ENCODE measurements at places on chromosomes 12 and 14.
A peak's percentile ranks its signal among the peaks of the same experiment; 100 is the strongest.

- no peak for DNase-seq
These were observed 30.1 kb downstream of the NTF3 start for GRCh38 chr12:5461966-5462365.

GRCh38 chr12:15289192-15289591 is 33.1 kb upstream of the PTPRO start:
- no peak for DNase-seq

GRCh38 chr14:67567654-67568053 is 32.4 kb downstream of the PIGH start:
- no peak for DNase-seq

DNA sequence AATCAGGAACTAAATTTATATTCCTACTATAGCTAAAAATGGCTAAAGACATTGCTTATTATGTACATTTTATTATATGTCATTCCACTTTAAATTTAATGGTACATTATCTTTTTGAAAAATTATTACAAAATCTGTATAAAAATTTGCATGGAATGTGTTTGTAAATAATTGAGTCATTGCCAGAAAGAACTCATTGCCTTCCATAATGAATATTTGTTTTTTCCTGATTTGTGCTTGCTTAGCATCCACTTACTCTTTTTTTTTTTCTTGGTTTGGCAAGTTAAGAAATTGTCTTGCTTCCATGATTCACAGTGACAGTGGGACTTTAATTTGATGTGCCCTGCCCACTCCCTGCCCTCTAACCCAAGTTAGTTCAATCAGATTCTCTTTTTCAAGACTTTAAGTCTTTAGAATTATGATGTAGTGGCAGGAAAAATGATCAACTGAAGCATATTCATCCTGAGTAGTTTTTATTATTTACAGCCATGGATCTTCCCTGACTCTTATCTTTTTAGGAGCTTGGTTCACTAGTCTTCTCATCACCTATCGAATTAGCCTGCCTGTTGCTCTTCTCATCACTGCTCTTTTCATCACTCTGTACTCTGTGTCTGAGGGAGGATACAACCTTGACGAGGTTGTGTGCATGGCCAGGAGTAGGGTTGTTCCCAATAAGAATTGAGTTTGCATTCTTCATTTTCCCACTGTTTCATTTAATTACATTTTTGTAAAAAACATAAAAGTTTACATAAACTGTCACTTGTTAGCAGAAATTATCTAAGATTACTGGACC is 442.0 kb downstream of the BTG1 start:
- DNase-seq = no peak

DNA sequence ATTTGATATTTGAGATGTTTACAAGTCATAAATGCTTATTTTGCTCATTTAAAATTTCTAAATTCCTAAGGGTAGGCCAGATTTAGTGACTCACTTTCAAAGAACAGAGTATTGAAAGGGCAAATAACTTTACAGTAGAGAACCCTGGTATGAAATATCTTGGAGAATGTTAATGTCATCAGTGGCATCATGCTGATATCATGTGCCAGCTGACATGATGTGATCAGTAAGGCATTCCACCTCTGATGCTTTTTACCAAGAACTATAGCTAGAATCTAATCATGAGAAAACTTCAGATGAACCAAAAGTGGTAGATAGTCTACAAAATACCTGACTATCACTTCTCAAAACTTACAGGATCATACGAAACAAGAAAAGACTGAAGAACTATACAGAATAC is 2.9 kb upstream of the FLRT2 start:
- DNase-seq = no peak

GRCh38 chr12:109839444-109839843 is 6.2 kb upstream of the TRPV4 start:
- DNase-seq = no peak

DNA sequence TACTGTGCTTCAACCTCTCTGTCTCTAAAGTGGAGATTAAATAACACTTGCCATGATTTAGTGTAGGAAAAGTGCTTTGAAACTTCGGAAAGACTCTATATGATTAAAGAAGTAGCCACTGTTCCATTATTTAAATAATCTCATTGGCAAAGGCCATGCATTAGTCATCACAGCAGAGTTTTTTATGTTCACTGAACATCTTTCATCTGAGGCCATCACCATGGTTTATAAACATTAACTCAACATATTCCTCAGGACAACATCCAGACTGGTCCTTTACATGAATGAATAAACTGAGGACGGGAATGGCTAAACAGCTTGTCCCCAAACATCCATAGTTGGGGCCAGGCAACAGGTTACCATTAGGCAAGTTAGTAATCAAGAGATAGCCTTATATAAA is 124.6 kb upstream of the FRMD6 start:
- DNase-seq = no peak

DNA sequence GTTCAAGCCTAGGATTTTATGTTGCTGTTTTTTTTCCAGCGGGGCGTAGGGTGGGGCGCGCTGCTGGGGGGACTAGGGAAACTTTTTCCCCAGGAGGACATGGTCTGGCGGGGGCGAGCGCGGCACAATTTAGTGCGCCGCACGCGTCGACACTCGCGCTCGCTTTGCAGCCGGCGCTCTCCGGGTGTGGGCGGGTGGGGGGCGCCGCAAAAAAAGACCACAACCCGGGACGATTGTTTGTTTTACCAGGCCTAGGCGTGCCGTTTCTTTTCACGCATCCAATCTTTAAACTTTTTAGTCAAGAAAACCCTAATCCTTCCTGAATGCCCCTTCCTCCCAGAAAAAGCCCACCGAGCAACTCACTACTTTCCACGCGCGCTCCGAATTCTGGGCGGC is 865 bp upstream of the ZFP36L1 start:
- peak; percentile 65 for DNase-seq

DNA sequence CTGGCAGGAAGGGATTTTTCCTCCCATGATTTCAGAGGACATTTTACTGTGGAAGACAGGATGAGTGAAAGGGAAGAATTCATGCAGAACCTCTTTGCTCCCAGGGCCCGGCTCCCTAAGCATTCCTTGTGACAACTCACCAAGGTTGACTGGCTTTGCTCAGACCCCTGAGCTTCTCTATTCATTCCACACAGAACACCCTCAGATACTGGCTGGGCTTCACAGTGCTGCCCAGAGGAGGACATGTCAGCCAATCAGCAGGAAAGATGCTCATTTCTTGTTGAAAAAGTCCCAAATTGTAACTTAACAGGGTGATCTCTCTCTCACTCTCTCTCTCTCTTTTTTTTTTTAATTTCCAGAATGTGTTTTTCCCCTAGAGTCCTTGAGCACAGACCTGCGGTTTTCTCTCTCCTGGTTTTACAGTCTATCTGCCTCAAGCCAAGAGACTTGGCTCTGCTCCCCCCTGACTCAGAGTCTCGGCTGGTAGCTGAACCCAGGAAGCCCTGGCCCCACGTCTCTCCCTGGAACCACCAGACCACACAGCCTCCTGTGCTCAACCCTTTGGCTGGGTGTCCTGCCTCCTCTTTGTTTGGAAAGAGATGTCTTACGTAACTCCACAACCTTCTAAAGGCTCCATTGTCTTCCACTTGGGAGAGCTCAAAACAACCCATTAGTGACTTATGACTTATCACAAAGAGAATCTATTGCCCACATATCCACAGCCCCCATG is 43.9 kb downstream of the SSPN start:
- DNase-seq = no peak

- no peak for DNase-seq
These were observed 43.0 kb upstream of the GNPNAT1 start for GRCh38 chr14:52834440-52834842.

DNA sequence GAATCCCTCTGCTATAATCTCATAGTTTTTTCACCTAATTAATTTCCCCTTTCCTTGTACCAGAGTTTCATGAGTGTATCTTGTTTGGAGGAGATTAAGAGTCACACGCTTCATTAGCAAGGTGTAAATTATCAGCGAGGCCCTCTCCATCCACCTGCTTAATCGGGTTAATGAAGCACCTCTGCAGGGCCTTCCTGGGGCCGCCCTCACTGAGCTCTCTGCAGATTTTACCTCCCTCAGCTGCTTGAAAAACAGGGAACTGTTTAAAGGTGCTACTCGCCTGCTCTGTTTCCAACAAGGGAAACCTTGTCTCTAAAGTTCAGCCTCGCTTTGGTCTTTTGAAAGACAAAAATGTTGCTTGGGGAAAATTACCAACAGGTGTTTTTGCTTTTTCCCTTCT is 35.8 kb downstream of the OTX2 start:
- no peak for DNase-seq

GRCh38 chr14:45140661-45141187 is 5.0 kb downstream of the FANCM start:
- DNase-seq = no peak

DNA sequence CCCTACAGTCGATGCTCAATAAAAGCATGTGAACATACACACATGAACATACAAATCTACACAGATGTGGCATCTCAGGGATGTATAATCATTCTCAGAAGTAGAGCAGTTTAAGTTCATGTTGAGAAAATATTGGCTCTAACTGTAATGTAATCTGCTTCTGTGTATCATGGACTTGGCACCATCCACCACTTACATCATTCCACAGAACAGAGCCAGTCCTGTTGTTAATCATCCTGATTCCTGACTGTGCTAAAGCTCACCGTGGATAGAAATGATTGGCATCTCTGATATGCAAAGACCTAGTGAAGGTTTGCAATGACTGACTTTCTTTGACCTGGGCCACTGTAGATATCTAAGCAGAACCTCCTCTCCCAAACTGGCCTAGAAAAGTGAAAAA is 1141.3 kb downstream of the BCL11B start:
- DNase-seq = no peak

GRCh38 chr12:14834509-14834908 is 8.8 kb downstream of the ART4 start:
- DNase-seq = no peak

DNA sequence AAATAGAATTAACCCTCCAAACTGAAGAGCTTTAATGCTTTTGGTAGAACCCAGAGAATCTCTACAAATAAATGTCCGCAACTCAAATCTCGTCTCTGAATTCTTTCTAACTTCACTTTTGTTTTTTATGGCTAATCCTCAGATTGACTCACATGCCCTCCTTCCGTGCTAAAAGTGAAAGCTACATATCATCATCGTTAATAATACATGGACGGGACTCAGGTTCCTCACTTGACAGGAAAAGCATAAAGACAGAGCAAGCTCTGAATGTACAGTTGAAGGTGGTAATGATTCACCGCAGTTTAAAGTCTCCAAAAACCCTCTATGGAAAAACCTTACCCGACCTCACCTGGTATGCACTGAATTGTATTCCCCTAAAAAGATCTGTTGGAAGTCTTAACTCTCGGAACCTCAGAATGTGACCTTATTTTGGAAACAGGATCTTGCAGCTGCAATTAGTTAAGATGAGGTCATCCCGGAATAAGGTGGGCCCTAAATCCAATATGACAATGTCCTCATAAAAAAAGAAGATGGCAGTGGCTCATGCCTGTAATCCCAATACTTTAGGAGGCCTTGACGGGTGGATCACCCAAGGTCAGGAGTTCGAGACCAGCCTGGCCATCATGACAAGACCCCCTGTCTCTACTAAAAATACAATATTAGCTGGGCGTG is 147.4 kb upstream of the FOXN3 start:
- DNase-seq = no peak

- no peak for DNase-seq
These were observed 15.3 kb downstream of the TNFRSF1A start for GRCh38 chr12:6326316-6327228.

- DNase-seq = no peak
These were observed 98.9 kb upstream of the PLEKHA5 start for GRCh38 chr12:19030603-19031002.

- DNase-seq = no peak
These were observed 3.2 kb upstream of the MGST1 start for GRCh38 chr12:16344269-16344668.

DNA sequence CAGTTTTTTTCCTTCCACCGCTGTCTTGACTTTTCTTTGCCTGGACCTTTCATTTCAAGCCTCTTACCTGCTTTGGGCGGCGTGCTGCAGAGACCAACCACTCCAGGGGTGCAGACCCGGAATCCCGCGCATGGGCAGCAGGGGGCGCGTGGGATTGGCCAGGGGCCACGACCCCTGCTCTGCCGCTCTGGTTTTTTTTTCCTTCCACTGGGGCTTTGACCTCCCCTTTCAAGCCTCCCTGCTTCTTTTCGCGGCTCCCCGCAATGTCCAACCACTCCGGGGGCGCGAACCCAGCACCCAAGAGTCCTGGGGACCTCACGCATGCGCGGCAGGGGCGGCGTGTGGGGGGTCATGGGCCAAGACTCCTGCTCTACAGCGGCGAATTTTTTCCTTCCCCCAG is 325.1 kb downstream of the ALG10 start:
- no peak for DNase-seq

DNA sequence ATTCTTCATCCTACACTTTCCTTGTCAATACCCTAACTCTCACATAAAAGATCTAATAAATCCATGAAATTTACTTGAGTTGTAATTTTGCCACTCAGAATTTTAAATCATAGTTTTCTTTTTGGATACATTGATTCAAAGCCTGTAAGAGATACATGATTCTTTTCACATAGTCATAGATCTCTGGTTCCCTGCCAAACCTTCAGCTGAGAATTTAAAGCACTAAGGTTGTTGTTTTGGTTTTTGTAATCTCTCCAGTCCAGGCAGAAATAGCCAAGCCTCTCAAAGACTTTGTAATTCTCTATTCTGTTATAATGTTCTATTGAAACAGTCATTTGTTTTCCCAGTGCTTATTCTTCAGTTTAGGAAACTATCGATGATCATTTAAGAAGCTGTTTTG is 273.9 kb downstream of the TRHDE start:
- no peak for DNase-seq

- no peak for DNase-seq
These were observed 39.6 kb downstream of the CACNA1C start for GRCh38 chr12:2092354-2092753.

- no peak for DNase-seq
These were observed 154.0 kb upstream of the SSTR1 start for GRCh38 chr14:38053666-38054065.

DNA sequence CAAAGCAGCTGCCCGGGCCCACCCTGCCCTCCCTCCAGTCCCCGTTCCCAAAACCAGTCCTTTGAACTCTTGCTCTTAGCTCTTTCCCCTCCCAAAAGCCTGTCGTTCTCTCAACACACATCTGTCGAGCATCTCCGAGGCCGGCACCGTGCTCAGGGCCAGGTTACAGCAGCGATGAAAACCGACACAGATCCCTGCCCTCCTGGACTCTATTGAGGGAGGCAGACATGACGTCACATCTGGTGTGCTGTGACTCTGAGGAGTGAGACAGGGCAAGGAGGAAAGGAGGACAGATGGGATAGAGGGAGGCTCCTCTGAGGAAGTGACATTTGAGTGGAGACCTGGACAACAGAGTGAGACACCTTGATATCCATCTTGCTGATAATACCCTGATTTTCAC is 34.6 kb upstream of the PWP1 start:
- DNase-seq = no peak

- no peak for DNase-seq
These were observed 30.9 kb downstream of the MTHFD1 start for GRCh38 chr14:64419003-64419402.

DNA sequence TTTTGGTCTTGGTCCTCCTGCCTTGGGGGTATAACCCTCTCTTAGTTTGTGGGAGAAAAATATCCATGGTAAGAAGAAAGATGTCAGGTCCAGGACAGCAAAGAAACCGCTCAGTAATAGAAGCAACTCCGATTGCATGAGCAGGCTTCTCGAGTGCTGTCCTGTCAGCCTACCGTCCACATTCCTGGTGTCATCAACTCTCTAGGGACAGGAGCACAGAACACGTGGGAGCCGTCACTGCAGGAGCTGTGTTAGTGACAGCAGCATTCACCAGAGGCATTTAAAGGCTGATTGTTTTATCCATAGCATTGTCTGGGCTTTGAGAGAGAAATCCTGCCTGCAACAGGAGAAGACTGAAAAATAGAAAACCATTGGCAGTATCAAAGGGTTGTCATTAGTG is 244.2 kb downstream of the CACNA1C start:
- no peak for DNase-seq

- DNase-seq = no peak
These were observed 2.9 kb downstream of the CDKN1B start for GRCh38 chr12:12720052-12720451.
